ENCODE measurements at places on chromosomes 7 and 10.

GRCh38 chr10:106716381-106716780, 448.1 kb downstream of the SORCS1 start:
- DNase-seq, result no peak

DNA sequence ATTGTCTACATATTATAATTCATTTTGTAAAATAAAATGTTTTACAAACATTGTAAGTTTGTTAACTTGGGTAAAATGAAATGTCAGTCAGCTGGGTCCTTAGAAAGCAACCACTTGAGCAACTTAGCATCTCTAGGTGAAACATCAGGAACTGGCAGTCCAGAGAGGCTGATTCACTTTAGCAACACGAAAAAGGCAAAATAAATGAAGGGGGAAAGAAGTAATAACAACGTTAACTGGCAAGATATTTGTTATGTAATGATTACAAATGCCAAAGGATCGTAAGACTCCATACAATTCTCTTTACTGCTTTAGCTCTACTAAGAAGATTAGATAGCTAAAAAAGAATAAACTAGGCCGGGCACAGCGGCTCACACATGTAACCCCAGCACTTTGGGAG, 5.0 kb downstream of the PDZD8 start:
- DNase-seq, result no peak

GRCh38 chr10:131818510-131819234, 82.1 kb upstream of the PPP2R2D start:
- no peak for DNase-seq

GRCh38 chr10:102399217-102400021, 3.9 kb downstream of the NFKB2 start:
- peak; percentile 77 for DNase-seq

DNA sequence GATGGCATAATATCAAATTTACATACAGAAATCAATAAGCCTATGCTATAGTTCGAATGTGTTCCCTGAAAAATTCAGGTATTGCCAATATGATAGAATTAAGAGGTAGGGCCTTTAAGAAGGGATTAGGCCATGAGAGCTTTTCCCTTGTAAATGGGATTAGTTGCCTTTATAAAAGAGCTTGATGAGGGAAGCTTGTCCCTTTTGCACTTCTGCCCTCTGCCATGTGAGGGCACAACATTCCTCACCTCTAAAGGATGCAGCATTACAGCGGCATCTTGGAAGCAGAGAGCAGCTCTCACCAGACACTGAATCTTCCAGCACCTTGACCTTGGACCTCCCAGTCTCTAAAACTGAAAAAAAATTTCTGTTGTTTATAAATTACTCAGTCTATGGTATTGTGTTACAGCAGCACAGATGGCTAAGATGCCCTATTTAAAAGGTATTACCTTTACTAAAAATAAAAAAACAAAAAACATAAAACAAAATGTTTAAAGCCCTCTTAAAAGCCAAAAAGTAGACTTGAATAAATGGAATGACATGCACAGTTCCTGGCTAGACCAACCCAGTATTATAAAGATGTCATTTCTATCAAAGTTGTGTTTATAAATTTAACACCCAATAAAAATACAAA, 909.6 kb downstream of the REEP3 start:
- peak; percentile 7 for DNase-seq

DNA sequence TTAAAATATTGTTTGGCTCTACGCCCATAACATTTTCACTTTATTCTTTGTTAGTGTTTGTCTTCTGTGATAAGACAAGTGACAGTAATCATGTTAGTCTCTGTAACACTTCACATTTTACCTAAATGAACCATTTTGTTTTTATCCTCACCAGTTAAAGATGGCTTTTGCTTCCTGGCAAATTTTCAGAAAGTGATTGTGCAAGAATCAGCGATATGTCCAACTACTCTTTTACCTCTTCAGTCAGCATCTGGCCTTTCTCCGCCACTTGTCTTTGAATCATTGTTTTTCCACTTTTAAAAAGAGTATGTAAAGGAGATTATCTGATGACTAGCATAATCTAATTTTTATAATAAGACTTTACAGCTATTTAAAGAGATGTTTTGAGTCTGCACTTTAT, 3.5 kb downstream of the DGKB start:
- DNase-seq, result no peak

- peak; percentile 41 for DNase-seq
These were observed 30.1 kb downstream of the PDZD8 start for GRCh38 chr10:117345143-117345542.

GRCh38 chr10:110972231-110973134, 53.1 kb downstream of the SHOC2 start:
- no peak for DNase-seq

GRCh38 chr10:103967448-103968071, 620 bp downstream of the SLK start:
- peak; percentile 26 for DNase-seq

DNA sequence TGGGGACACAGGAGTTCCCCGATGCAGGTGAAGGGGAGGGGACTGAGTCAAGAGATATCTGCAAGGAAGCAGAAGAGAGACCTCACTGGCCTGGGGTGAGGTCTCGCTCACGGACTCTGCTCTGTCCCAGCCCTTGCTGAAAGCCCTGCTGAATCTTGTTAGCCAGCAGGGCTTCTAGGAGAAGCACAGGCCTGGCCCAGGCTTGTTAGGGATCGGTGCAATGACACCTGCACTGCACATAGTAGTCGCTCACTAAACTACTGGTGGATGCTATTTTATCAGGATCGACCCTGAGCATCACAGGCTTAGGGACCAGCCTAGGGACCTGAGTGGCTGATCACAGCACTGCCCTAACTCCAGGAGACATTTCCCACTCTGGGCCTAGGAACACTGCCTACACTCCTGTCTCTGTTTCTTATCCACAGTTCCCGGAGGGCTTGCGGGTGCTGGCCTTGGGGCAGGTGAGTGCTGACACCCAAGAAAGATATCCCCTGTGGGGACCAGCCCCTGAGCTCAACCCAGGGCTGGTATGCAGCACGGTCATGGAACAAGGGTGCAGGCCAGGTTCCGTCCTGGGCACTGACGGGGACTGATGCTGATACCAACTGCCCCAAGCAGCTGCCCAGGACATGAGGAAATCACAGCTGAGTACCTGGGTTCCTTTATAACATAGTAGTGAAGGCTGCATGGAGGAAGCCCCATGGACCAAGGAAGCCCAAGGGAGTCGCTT, 13.0 kb downstream of the ELN start:
- no peak for DNase-seq

GRCh38 chr10:47401210-47401609, 17.1 kb upstream of the ZNF488 start:
- DNase-seq, result no peak

GRCh38 chr10:7488418-7488829, 77.6 kb upstream of the SFMBT2 start:
- DNase-seq, result no peak

DNA sequence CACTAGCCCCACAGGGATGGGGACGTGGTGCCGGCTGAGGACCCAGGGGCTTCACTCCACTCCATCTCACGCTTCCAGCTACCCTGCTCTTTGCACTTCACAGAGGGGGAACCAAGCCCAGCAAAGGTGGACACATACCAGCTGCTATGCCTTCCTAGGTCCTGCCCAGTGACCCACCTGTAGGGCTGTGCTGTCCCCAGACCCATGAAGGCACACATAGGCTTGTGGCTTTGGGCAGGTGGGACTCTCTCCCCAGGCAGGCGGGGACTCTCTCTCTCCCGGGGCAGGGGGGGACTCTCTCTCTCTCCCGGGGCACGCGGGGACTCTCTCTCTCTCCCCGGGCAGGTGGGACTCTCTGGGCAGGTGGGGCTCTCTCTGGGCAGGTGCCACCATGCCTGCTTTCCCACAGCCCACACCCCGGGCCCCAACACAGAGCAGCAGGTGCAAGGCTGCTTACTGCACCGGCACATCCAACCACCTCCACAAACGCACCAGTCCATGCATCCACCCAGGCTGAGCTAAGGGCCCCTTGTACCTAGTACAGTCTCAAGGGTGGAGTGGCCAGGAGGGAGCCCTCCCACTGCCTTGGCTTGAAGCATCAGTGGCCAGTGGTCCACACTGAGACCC, 13.8 kb upstream of the GPR146 start:
- DNase-seq, result no peak

DNA sequence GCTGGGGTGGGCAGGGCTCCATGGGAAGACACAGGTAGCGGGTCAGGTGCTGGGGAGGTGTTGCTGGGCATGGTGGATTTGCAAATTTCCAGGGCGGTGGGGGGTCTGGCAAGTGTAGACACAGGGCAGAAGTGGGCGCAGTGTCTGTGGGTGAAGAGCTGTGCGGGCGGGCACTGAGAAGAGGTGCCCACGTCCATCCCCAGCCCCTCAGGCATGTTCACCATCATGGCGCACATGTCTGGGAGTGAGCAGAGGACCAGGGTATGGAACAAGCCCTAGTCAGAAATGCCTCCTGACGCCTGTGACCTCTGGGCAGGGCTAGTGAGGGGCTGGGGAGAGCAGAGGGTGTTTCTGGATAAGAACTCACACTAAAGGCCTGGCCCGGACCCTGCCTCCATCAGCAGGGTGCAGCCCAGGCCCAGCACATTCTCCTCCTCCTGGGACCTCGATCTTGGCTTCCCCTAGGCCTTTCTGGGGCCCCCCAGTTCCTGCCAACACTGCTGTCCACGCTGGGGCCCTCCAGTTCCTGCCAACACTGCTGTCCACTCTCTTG, 612.9 kb downstream of the PTPRN2 start:
- DNase-seq, result no peak

- no peak for DNase-seq
These were observed 37.5 kb upstream of the SUN1 start for GRCh38 chr7:794671-795329.

DNA sequence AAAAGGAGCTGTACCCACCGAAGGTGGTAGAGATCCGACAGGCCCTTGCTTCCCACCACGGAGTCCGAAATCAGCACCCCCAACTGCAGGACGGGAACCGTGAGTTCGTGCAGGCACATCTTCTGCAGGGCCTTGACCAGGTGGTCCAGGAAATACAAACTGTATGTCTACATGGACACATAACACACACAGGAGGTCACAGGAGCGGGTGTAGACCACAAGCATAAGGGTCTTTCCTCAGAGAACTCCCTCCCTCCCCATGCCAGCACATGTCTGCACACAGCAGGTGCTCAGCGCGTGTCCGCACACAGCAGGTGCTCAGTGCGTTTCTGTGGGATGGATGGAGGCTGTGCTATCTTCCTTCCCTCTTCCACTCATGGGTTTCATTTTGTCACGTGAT, 69.7 kb downstream of the CFAP46 start:
- DNase-seq, result no peak

Data from LHCN-M2 (cell line).